ENCODE measurements at places on chromosomes 4 and X. TPM values are rescaled to one million over a fixed set of nuclear protein-coding genes. Genes with fewer than 3 reads are reported as not detected.

DNA sequence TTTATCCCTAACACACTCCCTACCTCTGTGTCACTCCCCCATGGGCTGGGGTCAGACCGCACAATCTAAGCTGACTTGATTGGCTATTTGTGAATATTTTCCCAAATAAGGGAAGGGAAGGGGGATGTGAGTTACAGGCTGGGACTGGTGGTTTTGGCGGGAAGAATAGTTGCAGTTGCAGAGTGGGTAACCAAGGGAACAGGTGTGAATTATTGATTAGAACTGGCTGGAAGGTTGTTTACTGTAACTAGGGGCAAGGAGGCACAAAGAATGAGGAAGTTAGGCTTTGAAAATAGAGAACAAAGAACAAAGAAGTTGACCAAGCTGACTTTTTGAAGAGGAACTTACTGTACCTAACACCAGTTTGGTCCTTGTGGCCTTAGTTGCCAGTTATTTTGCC is 88.0 kb upstream of the XAGE2 start:
- no peak for DNase-seq

DNA sequence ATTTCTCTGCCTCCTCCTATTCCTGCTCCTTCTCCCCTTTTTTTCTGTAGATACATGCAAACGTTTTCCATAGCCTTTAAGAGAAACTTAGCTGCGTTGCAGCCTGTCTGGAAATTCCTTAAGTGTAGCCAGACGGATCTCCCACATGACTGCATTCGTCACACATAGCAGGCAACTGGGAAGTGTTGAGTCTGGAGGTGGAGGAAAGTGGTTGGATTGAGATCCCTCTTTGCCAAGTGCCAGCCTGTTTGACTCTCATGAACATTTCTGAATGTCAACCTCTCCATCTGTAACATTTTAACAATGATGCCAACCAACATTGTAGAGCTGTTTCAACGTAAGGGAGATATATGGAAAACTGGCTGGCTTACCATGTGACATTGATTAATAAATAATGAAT is 45.1 kb upstream of the FAM9A start:
- no peak for DNase-seq

DNA sequence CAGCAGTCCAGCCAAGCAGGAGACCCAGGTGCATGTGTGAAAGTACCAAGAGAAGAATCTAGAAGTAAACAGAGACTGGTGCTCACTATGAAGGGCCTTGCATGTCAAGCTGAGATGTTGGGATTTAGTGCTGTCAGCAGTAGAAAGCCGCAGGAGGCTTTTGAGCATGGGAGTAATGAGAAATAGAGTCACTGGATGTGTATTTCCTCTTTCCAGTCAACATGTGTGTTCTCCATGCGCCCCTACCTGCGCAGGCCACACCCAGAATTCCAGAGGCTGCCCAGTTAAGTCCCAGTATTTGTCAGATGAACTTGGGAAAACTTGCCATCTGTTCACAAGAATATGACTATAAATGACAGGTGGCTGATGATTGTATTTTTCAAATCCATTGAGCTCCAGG is 4.5 kb upstream of the MAMLD1 start:
- no peak for DNase-seq

- no peak for DNase-seq
Measured at GRCh38 chr4:185859111-185859510, 47.1 kb upstream of the SORBS2 start.

- no peak for DNase-seq
Measured at GRCh38 chr4:168380290-168380689, 61.7 kb upstream of the DDX60 start.

DNA sequence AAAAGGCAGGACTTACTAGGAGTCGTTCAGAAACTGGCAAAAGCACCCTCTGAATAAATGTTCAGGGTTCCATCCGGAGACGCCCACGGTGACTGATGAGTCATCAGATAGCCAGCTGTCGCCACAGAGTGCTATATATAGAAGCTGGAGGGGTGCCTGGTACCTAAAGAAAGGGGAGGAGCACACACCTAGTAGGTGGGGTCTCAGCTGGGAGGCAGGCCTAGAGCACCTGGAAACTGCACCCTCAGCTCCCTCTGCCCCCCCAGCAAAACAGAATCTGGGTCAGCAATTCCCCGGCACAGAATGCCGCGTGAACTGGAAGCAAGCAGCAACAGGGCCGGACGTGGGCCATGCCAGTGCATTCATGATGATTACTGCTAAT is 242.0 kb downstream of the BCOR start:
- peak; percentile 77 for DNase-seq

- DNase-seq: peak; percentile 65
Measured at GRCh38 chrX:118961866-118962560, 12.4 kb upstream of the LONRF3 start.

- DNase-seq: no peak
Measured at GRCh38 chr4:25291158-25291733, 21.3 kb upstream of the ZCCHC4 start.

DNA sequence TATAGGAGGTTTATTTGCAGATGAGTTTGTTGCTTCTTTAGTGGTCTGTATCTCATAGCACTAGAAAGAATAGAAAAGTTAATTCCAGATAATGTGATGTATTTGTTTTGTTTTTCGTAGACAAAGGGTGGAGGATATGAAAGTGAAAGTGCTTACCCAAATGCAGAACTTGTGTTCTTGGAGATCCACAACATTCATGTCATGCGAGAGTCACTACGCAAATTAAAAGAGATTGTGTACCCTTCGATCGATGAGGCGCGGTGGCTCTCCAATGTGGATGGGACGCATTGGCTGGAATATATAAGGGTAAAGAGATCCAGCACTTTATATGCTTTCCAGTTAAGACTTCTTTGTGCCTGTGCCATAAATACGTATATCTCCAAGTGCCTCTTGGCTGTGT is 43.3 kb downstream of the MTMR1 start:
- no peak for DNase-seq

GRCh38 chr4:118340109-118340508 is 12.7 kb downstream of the PRSS12 start:
- DNase-seq: no peak

DNA sequence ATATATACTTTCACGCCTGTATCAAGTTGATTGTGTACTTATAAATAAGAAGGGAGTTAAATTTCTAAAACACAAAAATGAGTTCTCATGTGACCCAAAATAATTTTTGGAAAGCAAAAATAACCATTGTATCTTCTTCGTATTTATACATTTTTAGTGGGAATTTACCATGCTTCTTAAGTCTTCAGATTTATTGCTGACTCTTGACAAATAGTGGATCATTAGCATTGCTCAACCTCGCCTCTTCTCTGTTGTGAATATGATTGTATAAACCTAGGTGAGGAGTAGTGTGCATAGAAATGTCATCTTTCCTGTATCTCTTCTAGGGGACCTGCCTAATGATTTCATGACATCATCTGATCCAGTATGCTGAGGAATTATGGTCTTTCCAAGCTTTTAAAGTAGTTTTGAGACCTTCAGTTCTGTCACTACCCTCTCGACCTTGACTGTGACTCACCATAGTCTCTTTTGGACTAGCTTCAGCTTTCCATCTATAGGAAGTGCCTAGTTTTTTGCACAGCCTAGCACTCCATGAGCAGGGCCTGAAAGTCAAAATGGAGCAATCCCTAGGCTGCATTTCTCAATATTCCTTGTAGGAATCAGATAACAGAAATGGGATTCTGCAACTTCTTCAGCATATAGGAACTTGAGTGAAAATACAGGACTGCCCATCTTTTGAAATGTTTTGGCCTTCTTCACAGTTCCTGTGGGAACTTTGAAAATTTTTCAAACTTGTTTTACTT is 157.6 kb downstream of the ARX start:
- no peak for DNase-seq

DNA sequence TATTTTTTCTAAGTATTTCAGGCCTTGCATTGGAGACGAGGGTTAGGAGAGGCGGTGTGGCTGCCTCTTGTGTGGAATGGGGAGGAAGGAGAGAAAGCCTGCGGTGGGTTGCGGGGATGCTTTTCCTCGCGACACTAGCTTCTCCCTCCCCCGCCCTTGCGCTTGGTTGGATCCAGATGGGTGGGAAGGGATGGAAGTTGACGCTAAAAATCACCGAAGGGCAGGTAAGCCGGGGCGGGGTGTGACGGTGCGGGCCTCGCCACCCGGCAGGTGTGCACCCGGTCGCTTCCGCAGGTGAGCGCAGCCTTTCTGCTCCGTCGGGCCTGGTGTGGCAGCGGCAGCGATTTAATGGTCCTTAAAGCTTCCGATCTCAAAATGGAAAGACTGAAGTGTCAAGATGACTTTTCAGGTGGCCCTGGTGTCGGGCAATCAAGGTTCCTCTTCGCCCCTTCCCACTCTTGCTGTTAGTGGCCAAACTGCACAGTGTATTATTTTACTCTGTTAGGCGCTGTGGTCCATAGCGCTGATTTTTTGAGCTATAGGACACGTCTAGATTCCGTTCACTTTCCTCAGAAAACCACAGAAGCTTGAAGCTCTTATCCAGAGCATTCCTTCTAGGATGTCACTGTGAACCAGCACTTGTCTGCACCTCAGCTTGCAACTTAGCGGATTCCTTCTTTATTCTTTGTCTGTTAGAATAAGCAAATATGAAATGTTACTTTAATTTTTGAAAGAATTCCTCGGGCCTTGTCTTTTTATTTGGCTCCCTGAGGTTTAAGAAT is 765 bp downstream of the ENOPH1 start:
- peak; percentile 26 for DNase-seq

DNA sequence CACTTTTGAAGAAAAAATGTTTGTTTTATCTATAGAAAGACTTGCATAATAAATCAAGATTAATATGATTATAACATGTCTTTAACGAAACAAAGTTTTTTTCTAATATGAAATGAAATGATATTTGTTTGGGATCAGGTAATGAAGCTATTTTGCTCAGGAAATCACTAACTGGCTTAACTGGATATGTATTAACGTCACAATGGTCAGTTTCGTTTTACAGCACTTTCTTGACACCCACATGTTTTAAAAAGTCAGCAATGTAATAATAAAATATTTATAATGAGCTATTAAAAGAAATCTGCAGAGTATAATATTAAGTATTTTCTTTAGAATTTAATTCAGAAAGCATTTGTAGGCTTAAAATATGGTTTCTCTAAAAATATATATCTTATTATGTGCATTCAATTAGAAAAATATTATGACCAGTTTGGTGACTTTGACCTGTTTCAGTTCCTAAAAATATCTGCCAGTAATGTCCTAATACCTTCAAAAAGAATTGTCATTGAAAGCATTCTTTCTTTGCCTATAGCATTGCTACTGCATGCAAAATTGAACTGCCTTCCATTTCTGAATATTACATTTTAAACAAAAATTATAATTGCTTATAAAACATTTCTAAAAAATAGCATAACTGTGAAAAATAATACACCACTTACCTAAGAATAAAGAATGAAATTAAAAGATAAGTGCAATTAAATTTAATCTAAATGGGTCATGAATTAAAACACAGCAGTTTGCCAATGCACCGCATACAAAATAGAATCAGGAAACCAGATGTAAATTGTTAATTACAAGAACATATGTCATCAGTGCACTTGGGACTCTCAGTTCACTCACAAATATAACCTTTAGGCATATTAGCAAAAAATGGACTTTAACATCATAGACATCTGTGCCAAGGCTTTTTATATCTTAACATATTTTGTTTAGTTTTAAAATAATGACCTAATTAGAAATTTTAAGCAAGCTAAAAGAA is 31.6 kb downstream of the TIGD2 start:
- no peak for DNase-seq

DNA sequence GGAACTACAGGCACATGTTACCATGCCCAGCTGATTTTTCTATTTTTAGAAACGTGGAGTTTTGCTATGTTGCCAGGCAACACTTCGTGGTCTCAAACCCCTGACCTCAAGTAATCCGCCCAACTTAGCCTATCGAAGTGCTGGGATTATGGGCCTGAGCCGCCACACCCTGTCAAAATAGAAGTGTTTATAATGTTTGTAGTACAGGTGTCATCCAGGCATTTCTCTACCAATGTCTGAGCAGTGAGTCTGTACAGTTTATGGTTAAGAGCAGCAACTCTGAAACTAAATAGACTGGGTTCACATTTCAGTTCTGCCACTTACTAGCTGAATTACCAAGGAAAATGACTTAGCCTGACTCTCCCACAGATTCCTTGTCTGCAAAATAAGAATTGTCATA is 460.4 kb upstream of the GALNT7 start:
- no peak for DNase-seq

DMD gene
- total RNA-seq: not detected

SFRP2 gene
- total RNA-seq: not detected

CSAG2 gene
- not detected for total RNA-seq

DDX53 gene
- total RNA-seq: not detected

VCX2 gene
- not detected for total RNA-seq

Data from PC-3 (cell line).